ENCODE measurements at places on chromosomes 2 and 18. TPM values are rescaled to one million over a fixed set of nuclear protein-coding genes. Genes with fewer than 3 reads are reported as not detected.
A peak's percentile ranks its signal among the peaks of the same experiment; 100 is the strongest.

DNA sequence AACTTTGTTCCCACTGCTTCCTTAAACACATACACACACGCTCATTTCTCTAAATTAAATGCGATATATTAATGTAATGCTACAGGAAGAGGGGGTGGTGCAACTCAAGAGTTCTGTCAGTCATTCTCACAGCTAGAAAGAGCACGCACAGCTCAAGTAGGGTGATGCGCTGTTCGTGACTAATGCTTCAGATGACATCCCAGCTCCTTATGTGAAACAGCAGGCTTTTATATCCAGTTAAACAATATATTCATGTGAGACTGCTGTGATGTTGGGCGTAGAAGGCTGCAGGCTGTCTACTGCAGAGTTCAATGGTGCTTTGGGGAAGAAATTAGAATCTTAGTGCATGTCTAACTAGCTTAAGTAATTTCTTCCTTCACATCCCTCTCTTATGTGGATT lies 912.6 kb upstream of the FSHR start:
- no peak for DNase-seq

Gene LCT
- total RNA-seq, result 0.06 TPM

Gene PPP1R1C
- 5.3 TPM for total RNA-seq

GRCh38 chr2:108403494-108403893 lies 25.7 kb downstream of the SULT1C4 start:
- peak; percentile 66 for DNase-seq

DNA sequence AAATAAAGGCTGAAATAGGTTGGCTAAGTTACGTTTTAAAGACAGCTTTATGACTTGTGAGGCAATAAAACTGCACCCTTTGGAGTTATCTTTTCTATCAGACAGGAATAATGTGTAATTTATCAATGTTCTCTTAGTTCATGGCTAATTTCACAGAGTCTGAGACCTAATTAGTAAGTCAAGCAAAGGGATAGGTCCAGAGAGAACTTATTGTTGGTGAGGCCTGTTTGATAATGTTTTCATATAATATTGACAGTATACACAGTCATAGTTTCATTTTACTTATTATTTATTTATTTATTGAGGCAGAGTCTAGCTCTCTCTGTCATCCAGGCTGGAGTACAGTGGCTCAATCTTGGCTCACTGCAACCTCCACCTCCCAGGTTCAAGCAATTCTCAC lies 1.9 kb upstream of the IL36RN start:
- DNase-seq, result no peak

GRCh38 chr2:106332054-106332453 lies 136.2 kb downstream of the RGPD3 start:
- no peak for DNase-seq

DNA sequence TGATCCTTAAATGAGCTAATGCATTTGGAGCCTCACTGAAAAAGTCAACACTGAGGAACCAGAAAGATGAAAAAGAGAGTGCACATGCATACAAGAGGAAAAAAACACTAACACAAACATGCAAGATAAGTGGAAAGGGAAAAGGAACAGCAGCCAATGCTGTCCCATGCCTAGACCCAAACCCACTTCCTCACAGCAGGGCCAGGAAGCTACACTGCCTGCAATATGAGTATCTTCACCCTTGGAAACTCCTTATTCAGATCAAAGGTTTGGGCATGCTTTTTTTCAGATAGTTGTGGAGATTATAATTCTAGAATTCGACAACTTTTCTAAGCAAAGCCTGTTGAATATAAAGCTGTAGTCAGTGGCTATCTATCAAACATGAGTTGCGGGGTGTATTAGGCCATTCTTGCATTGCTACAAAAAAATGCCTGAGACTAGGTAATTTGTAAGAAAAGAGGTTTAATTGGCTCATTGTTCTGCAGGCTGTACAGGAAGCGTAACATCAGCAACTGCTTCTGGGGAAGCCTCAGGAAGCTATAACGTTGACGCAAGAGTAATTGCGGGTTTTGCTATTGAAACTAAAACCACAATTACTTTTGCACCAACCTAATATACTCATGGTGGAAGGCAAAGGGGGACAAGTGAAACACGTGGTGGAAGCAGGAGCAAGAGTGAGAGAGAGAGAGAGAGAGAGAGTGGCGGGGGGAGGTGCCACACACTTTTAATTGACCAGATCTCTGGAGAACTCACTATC lies 138.2 kb downstream of the MBD2 start:
- no peak for DNase-seq

Gene CAVIN2
- not detected for total RNA-seq

- DNase-seq, result no peak
These were observed 1.4 kb downstream of the C1QL2 start for GRCh38 chr2:119156891-119157773.

DNA sequence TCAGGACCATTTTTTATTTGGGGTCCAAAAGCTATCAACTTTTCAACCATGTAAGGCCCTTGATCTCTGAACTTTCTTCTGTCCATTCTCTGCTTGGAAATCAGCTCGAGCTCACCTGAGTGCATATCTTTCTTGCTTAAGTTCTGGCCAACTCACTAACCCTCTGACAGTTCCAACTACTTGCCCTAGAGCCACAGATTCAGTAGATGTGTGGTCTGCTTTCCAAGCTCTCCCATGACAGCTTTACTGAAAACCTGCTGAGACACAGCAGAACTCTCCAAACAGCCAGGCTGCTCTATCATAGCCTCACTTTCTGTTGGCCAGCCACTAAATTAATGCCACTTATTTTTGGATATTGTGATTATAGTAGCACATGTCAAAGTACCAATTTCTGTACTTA lies 21.2 kb upstream of the IKZF2 start:
- no peak for DNase-seq

- no peak for DNase-seq
These were observed 28.4 kb upstream of the GTF2A1L start for GRCh38 chr2:48589170-48589767.

- no peak for DNase-seq
These were observed 89.6 kb downstream of the UPP2 start for GRCh38 chr2:158191076-158191895.

Gene CYS1
- total RNA-seq, result 0.13 TPM

Gene SCN1A
- 1.9 TPM for total RNA-seq

GRCh38 chr2:163715199-163715598 lies 20.6 kb downstream of the FIGN start:
- no peak for DNase-seq

Gene TMEM17
- 0.69 TPM for total RNA-seq

DNA sequence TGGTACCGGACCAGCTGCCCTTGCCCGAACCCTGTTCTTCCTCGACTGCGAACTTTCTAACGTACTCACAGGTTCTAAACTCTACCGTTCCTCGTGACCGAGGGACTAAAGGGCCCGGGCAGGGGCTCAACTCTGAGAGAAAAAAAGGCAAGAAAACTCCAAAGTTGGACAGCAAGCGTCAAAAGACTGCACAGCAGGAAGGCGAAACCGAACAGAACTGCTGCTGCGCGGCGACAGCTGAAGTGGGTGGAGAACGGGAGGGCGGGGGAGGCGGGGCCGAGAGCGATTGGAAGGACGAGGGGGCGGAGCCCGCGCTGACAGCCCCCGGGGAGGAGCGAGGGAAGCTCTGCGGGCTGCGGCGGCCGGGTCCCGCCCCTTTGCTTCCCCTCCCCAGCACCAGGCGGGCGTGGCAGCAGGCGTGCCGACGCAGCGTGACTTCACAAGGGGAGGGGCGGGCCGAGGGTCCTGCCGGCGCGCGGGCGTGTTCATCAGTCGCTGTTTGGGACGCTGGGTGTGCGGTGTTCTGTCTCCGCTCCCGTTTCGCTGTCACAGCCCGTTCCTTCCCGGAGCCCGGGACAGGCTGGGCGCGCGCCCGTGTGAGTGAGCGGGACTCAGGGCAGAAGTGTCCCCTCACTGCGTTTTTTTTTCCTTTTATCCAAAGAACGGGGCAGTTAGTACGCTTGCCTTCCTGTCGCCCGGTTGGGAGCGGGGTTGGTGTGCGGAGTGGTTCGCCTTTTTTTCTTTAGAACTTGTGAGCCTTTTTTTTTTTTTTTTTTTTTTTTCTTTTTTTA lies at the start of gene NABP1:
NABP1 (plus strand) TSS at position 491 of the 791 bp plus-strand sequence. CDS start 479 bp downstream, outside the sequence.
- peak; percentile 95 for DNase-seq

DNA sequence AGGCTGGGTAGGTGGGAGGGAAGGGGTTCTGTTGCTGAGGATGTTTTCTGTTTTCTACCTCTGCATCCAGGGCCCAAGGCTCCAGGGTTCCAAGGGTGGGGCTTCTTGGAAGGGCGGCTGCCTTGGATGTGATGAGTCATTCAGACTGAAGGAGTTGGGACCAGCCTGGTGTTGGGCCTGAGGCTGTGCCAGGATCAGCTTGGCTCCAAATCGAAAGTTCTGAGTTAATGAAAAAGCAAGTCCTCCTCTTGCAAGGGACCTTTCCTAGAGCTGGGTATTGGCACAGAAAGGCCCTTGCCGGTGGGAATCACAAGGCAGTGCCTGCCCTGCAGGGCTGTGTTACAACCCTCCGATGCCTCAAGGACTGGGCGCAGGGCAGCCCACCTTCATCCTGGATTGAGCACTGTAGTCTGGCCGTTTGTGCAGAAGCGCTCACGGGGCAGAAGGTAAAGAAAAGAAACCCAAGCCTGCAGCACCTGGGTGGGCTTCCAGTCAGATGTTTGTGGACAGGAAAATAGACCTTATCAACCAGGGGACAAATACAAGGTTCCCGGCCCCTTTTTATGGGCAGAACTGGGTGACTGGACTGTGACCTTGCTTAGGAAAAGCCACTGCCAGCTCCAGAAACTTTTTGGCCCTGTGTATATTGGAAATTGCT lies 52.5 kb upstream of the MCFD2 start:
- no peak for DNase-seq

- DNase-seq, result no peak
These were observed 279.2 kb downstream of the CLIP4 start for GRCh38 chr2:29394311-29394980.

Gene APOB
- 0.61 TPM for total RNA-seq

Gene INPP5D
- 7.1 TPM for total RNA-seq

DNA sequence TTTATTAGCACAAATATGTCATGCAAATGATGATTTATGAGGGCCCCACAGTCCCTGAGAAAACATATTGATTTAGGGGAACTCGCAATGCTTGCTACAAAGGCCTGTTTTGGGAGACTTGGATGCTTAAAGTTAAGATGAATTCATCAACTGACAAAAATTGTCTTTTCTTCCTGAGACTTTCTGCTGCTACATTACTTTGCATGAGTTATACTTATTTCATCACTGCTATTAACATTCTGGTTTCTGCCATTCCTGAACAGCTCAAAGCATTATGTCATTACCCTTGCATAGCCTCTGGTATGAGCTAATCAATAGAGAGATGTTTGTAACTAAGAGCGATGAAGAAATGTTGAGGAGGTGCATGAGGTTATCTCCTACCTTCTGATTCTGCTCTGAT lies 74.4 kb downstream of the SOX11 start:
- no peak for DNase-seq

Gene SLC9A2
- total RNA-seq, result 0.15 TPM

DNA sequence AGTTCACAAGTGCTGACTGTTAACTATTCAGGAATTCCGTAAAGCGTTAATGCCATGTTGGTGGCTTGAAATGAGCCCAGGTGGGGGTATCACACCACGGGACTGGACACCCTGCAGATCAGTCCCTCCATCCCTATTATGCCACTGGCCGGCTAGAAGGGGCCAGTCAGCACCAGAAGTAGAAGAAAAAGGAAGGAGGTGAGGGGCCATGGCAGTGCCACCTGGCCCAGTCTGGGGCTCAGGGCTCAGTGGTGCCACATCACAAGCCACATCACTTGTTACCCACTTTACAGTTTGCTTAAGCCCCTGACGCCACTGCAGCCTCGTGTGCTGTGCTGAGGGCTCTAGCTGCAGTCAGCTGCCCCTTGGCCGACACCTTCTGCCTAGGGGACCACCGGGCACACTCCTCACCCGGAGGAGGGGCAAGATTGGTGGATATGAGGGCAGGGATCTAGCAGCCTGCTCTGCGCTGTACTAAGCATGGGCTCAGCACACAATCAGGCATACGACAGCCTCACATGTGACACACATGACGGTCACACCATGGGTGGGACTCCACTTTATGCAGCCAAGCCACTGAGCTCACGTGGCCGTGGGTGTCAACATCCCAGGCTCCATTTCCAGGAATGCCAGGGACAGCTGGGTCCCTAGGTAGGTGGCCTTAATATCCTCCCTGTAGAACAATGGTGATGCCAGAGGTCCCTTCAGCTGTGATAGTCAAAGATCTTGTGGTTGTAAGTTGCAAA lies 3.6 kb downstream of the LIMS2 start:
- peak; percentile 37 for DNase-seq

DNA sequence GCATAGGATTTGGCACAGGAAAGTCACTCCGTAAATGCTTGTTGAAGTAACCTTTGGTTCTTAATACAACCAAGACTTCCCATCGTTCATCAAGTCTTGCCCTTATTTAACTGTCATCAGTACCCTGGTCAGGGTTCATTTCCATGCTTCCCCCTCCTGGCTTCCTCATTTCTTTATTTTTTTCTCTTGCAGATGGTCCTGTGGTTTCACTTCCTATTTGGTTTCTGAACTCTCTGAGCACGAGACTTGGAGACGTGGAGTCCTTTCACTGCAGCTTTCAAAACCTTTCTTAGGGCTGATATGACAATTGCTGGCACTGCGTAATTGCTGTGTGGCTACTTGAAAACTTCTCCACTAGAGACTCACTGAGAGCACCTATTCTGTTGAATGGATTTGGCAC lies 59.9 kb upstream of the PID1 start:
- no peak for DNase-seq
